NCI-H1092 treated with DMSO at 0.1 percent for 48 hours (cell line): ENCODE measurements at places on chromosomes 1 and 21.

- DNase-seq, result no peak
These were observed 108.8 kb downstream of the CHD1L start for GRCh38 chr1:147351140-147351835.

DNA sequence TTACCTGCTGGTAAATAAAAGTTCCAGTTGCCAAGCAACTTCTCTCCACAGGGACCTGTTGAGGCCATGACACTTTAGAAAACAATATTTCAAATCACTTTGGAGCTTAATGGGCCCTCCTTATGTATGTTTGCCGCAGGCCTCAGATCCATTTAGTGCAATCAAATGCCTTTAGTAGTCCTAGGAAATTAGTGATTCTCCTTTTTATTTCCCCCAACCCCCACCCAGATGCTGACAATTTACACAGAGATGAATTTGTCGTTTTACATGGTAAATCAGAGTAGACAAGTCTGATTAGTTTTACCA lies 83.6 kb downstream of the CLIC4 start:
- peak; percentile 83 for DNase-seq

GRCh38 chr1:48082271-48082962 lies 85.2 kb upstream of the TRABD2B start:
- no peak for DNase-seq

GRCh38 chr21:37128076-37128475 lies 55.0 kb downstream of the TTC3 start:
- DNase-seq, result no peak

DNA sequence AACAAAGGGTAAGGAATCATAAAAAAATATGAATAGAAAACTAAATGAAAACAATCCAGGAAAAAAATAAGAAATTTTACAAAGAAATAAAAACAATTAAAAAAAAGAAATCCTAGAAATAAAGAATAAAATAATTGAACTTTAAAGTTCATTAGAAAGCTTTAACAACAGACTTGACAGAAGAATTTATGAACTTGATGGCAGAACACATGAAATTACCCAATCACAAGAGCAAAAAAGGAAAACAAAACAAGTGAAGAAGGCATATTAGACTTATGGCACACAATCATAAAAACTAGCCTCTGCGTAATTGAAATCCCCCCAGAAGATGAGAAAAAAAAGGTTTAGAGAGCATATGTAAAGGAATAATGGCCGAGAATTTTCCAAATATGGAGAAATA lies 802.5 kb upstream of the B3GALT2 start:
- no peak for DNase-seq

DNA sequence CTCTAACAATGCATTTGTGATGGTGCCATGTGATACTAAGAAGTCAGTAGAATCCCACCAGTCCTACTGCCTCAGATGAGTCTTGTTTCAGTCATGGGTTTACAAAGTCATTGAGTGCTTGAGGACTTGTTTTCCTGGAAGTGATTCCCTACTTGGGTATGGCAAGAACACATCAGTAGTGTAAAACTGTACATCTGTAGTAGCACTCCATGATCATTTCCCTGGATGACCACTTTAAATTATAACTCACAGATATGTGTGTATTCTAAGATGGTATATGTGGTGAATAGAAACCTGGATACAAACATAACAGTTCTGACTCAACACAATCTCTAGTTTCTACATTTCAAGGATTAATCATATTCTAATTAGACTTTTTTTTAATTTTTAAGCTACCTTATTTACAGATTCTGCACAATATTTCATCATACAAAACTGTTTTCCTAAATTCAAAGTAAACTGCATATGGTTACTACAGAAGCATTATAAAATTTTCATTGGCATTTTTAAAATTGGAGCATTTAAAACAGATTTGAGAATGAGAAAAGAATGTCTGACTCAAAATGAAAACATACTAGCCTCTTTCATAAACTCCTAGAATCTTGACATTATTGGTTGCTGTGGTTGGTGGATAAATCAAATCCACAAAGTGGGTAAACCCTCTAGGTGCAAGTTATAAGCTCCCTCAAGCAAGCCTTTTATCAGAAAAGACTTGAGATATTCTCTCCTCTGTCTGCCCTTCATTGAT lies 6.8 kb upstream of the PSMG1 start:
- DNase-seq, result no peak

GRCh38 chr1:19163261-19163660 lies 46.8 kb downstream of the UBR4 start:
- DNase-seq, result no peak

GRCh38 chr1:98849969-98850636 lies 154.6 kb downstream of the PLPPR5 start:
- no peak for DNase-seq

- DNase-seq, result no peak
These were observed 22.3 kb downstream of the MECR start for GRCh38 chr1:29208442-29208841.
